ENCODE measurements at places on chromosomes 7 and 10.
A peak's percentile ranks its signal among the peaks of the same experiment; 100 is the strongest.

- DNase-seq = no peak
Observed at GRCh38 chr10:132572545-132572937, 35.0 kb downstream of the INPP5A start.

DNA sequence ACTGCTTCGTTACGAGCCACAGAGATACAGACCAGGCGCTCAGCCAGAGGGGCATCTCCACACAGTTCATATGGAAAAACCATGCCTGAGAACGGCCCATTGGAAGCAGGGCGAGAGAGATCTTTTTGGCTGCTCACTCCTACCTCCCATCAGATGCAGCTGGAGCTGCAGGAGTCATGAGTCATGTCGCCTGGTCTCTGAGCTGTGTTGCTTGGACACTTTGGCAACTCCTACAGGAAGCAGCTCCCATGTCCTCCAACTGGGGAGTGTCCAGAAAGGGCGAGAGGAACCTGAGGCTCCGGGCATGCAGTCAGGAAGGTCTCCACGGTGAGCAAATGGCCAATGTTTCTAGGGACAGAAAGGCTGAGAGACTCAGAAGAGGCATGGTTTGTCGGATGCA is 24.9 kb downstream of the INSIG1 start:
- no peak for DNase-seq

DNA sequence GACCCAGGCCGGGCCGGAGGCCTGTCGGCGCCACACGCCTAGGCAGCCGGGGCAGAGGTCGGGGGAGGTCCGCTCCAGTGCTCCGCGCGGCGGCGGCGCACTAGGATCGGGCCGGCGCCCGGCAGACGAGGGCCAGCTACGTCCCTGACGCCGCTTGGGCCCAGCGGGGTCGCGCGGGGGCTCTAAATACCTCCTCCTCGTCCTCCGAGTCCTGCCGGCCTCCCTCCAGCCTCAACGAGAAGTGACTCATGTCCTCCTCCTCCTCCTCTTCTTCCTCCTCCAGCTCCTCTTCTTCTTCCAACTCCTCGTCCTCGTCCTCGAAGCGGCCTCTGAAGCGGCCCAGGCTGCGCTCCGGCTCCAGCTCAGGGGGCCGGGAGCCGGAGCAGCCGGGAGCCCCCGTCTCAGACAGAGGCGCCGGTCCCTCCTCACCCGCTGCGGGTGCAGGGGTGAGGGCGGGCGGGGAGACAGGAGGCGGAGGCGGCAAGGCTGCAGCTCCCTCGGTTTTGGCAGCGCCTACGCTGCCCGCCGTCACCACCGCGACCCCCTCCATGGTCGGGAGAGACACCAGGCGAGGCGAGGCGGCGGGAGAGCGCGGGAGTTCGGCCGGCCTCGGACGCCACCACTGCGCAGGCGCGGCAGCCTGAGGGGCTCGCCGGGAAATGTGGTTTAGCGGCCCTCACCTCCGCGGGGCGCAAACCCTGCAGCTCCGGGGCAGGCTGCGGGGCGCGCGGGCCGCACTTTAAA is at the start of gene PCGF6:
TSS of gene PCGF6 (minus strand) at position 624 of the 744 bp plus-strand sequence. CDS start at position 550, 74 bp downstream.
- peak; percentile 51 for DNase-seq

DNA sequence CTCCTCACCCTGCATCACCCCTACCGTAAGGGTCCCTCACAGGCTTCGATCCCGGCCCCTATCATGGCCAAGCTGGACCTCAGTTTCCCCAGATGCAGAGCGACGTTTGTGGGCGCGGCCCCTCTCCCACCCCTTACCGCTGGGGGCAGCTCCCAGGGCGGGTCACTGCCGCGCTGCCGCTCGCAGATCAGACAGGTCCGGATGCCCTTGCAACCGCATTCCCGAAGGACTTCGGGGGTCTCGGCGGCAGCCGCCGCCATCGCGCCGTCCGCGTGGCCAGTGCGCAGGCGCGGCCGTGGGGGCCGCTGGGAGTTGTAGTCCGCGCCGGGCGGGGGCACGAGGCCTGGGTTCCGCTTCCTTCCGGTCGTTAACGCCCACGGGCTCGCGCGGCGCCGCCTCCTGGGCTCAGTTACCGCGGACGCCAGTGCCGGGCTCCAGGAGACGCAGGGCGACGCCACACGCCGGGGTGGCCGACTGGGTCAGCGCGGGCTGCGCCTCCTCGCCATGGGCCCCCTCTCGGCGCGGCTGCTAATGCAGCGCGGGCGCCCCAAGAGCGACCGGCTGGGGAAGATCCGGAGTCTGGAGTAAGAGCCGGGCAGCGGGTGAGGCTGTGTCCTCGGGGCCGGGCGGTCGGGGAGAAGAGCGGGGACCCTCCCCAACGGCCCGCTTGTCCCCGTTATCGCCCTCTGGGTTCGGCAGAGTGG is at the start of the genes ALKBH4 and LRWD1:
TSS of gene ALKBH4 (minus strand) at position 287 of the 704 bp plus-strand sequence. CDS start at position 260, 27 bp downstream.
TSS of gene LRWD1 (plus strand) at position 408 of the 704 bp plus-strand sequence. CDS start at position 505, 97 bp downstream.
- DNase-seq = peak; percentile 87

Measured in pons (tissue), 1 donor.